ENCODE measurements at places on chromosomes 2 and 18. TPM values are rescaled to one million over a fixed set of nuclear protein-coding genes. Genes with fewer than 3 reads are reported as not detected.

DNA sequence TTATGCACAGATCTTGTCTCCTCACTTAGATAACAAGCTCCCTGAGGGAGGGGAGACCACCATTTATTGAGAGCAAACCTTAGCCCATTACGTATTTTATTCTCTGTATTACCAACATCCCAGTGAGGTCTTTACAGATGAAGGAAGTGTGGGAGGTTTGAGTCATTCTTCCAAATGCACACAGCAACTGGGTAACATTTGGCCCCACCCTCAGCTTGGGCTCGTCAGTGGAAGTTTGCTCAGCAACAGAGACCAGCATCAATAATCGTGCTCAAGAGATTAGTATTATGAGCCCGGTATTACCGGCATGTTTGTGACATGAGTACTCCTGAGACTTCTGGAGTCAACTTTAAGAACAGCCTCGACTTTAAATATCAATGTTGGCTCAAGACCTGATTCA lies 168.6 kb downstream of the ETAA1 start:
- DNase-seq, result no peak

GRCh38 chr18:48566589-48566988 lies 27.8 kb downstream of the CTIF start:
- DNase-seq, result no peak

DNA sequence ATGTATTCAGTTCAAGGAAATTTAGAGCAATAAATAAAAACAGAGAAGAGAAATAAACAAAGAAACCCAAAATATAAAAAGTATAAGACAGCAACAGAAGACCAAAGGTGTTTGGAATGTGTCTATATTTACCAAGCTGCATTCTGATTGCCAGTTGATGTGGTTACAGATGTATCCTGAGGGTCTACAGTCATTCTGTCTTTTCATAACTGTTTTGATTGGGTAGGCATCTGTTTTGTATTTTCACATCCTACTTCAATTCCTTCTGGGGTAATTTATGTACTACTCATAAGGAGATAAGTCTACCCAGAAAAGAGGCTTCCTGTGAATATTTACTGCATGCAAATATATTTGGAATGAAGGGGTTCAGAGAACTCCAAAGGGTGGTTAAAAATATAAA lies 596.8 kb upstream of the GCFC2 start:
- DNase-seq, result no peak

DNA sequence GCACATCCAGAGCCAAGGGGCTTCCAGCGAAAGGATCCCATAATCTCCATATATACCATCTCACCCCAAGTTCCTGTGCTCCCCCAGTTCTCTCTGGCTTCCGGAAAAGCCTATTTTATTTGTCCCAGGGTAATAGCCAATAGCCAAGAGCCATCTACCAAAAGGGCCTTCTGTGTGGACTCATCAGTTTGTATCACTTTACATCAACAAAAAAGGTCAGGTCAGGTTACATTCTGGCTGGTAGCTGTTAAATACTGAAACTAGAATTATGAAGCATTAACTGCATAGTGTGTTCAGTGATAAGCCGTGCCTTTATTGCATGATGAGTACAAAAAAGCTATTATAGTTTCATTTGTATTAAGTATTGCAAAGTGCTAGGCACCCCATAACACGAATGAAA lies 223.7 kb downstream of the IRS1 start:
- no peak for DNase-seq

GRCh38 chr2:77309725-77310124 lies 212.5 kb downstream of the LRRTM4 start:
- DNase-seq, result no peak

- DNase-seq, result no peak
Observed at GRCh38 chr18:43932140-43932539, 654.9 kb upstream of the SYT4 start.

DNA sequence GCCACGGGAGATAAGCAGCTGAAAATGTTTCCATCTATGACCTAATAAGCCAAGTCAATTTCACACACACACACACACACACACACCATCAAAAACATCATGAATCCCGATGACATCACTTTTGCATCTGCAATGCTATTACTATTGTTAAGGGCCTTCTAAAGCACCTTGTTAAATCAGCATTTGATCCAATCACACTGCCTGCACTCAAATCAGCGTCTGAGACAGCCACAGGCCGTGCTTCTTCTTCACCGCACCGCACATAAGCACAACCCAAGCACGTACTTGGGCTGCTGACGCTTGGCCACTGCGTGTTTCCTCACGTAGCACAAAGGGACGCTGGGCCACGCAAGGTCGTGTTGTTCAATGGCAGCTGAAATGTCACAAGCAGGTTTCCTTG lies 15.8 kb upstream of the MTCL1 start:
- DNase-seq, result no peak

- DNase-seq, result no peak
Observed at GRCh38 chr2:195659114-195659513, 2.1 kb downstream of the SLC39A10 start.

DNA sequence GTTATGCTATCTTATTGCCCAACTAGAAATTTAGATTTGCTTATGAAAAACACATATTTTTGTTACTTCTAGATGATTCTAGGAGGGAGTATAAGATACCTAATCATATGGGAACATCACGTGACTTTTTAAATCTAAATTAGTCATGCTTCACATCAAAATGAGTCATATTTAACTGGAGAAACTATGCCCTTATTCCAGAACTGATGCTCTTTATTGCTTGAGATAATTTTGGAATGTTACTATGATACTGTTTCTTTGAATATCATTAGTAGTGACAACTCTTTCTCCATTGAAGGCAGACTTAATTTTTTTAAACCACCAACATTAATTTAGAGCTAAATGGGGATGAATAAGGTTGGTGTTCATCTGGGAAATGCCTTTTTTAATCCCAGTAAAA lies 19.9 kb upstream of the ELAC1 start:
- DNase-seq, result no peak

- DNase-seq, result no peak
Observed at GRCh38 chr18:906416-907114, 1.9 kb downstream of the ADCYAP1 start.

- no peak for DNase-seq
Observed at GRCh38 chr2:215332872-215333595, 21.2 kb downstream of the ATIC start.

GRCh38 chr2:23590241-23590869 lies 205.4 kb downstream of the KLHL29 start:
- no peak for DNase-seq

Gene GTF2A1L
- not detected for polyA plus RNA-seq

Gene AKAIN1
- polyA plus RNA-seq, result not detected

Gene ADD2
- 3.0 TPM for polyA plus RNA-seq

Gene SERPINB3
- polyA plus RNA-seq, result not detected

Gene SERPINB11
- not detected for polyA plus RNA-seq

Gene KIF1A
- 4.4 TPM for polyA plus RNA-seq

Gene KYNU
- polyA plus RNA-seq, result 0.76 TPM

Gene CDK15
- 2.9 TPM for polyA plus RNA-seq

Gene EPC2
- polyA plus RNA-seq, result 26.4 TPM

Gene SNTG2
- not detected for polyA plus RNA-seq

Gene PRKAG3
- 44.4 TPM for polyA plus RNA-seq

Gene IL36RN
- polyA plus RNA-seq, result not detected

Gene AQP12A
- polyA plus RNA-seq, result 0.74 TPM

Data from hindlimb muscle (tissue), 1 donor.